Naive B cell (primary cell): ENCODE measurements at places on chromosomes 16 and 17.

DNA sequence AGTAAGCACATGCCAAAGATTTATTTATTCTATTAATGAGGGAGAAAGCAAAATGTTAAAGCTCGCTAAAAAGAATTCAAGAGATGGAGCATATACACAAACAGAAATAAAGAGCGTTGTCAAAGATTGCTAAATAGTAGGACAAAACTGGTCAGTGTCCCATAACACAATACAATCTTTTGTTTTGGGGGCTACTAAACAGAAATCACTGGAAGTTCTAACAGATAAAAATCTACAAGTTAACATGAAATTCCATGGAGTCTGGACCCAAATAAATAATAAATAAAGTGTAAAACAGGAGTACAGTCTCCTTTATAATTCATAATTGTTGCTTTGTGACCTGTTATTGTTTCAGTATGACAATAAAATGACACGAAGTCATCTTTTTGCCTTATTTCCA, 115.2 kb upstream of the CNTNAP4 start:
- H3K4me3 ChIP-seq: no peak overlapping the region
- no peaks in the 10 kb centered on the region for H3K4me1 ChIP-seq
- no peaks in the 10 kb centered on the region for H3K27me3 ChIP-seq
- no peak for DNase-seq
- no peaks in the 10 kb centered on the region for H3K36me3 ChIP-seq

DNA sequence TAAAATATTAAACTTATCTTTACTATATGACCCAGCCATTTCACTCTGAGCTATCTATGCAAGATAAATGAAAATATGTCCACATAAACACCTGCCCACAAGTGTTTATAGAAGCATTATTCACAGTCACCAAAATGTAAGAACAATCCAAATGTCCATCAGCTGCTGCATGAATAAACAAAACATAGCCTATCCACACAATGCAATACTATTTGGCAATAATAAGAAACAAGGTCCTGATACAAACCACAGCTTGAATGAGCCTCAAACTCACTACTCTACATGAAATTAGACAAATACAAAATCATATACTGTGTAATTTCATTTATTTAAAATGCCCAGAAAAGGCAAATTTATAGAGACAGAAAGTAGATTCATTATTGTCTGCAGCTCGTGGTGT, 355.1 kb downstream of the CDH8 start:
- H3K27me3 ChIP-seq: no peaks in the 10 kb centered on the region
- no peaks in the 10 kb centered on the region for H3K36me3 ChIP-seq
- no peak for DNase-seq
- H3K4me3 ChIP-seq: no peak overlapping the region
- H3K27ac ChIP-seq: no peak overlapping the region

DNA sequence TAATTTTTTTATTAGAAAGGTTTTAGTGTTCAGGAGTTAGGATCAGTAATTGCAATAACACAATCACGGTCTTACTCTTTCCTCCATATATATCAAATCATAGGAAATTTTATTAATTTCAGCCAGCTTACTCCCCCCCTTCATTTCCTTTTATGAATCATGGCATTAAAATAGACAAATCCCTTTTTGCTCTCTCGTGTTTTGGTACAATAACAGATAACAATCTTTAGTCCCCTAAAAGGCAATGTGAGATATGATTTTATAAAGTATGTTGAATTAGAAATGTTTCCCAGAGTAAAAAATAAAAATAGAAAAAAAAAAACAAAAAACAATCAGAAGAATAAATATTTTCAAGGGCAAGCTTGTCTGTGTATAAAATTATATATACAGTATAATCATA, 42.6 kb upstream of the RHOT1 start:
- H3K4me3 ChIP-seq: no peak overlapping the region
- H3K27me3 ChIP-seq: no peaks in the 10 kb centered on the region
- no peak overlapping the region for H3K27ac ChIP-seq
- no peaks in the 10 kb centered on the region for H3K36me3 ChIP-seq

DNA sequence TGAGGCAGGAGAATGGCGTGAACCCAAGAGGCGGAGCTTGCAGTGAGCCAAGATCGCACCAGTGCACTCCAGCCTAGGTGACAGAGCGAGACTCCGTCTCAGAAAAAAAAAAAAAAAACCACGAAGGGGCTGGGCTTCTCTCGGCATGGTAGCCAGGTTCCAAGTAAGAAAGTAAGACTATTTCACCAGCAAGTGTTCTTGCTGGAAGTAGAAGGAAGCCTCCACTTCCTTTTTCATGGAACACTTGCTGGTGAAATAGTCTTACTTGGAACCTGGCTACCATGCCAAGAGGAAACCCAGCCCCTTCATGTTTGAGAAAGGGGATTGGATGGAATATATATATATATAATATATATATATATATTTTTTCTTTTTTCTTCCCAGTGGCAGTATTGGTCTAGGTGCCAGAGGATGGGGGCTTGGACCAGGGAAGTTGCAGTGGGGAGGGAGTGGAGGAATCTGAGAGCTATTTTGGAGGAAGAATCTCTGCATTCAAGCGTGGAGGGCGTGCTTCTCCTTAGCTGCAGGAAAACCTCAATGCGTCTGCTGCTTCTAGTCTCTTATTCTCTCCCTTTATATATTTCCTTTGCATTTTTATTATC, 7.2 kb upstream of the N4BP1 start:
- no peaks in the 10 kb centered on the region for H3K36me3 ChIP-seq
- H3K27ac ChIP-seq: no peak overlapping the region
- peaks cover 30% of the 10 kb centered on the region for H3K4me1 ChIP-seq
- DNase-seq: no peak
- peaks cover 13% of the 10 kb centered on the region for H3K27me3 ChIP-seq

- no peaks in the 10 kb centered on the region for H3K36me3 ChIP-seq
- H3K27me3 ChIP-seq: peaks cover 32% of the 10 kb centered on the region
- H3K4me1 ChIP-seq: no peaks in the 10 kb centered on the region
- DNase-seq: no peak
These were observed 193.1 kb downstream of the AXIN2 start for GRCh38 chr17:65368341-65368740.

DNA sequence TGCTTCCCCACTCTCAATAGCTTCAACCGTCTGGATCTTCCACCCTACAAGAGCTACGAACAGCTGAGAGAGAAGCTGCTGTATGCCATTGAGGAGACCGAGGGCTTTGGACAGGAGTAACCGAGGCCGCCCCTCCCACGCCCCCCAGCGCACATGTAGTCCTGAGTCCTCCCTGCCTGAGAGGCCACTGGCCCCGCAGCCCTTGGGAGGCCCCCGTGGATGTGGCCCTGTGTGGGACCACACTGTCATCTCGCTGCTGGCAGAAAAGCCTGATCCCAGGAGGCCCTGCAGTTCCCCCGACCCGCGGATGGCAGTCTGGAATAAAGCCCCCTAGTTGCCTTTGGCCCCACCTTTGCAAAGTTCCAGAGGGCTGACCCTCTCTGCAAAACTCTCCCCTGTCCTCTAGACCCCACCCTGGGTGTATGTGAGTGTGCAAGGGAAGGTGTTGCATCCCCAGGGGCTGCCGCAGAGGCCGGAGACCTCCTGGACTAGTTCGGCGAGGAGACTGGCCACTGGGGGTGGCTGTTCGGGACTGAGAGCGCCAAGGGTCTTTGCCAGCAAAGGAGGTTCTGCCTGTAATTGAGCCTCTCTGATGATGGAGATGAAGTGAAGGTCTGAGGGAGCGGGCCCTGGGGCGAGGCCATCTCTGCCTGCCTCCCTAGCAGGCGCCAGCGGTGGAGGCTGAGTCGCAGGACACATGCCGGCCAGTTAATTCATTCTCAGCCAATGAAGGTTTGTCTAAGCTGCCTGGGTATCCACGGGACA, 11.1 kb upstream of the CLEC18A start:
- H3K27ac ChIP-seq: no peak overlapping the region
- H3K4me1 ChIP-seq: no peaks in the 10 kb centered on the region
- DNase-seq: no peak
- no peaks in the 10 kb centered on the region for H3K27me3 ChIP-seq
- H3K36me3 ChIP-seq: no peaks in the 10 kb centered on the region

DNA sequence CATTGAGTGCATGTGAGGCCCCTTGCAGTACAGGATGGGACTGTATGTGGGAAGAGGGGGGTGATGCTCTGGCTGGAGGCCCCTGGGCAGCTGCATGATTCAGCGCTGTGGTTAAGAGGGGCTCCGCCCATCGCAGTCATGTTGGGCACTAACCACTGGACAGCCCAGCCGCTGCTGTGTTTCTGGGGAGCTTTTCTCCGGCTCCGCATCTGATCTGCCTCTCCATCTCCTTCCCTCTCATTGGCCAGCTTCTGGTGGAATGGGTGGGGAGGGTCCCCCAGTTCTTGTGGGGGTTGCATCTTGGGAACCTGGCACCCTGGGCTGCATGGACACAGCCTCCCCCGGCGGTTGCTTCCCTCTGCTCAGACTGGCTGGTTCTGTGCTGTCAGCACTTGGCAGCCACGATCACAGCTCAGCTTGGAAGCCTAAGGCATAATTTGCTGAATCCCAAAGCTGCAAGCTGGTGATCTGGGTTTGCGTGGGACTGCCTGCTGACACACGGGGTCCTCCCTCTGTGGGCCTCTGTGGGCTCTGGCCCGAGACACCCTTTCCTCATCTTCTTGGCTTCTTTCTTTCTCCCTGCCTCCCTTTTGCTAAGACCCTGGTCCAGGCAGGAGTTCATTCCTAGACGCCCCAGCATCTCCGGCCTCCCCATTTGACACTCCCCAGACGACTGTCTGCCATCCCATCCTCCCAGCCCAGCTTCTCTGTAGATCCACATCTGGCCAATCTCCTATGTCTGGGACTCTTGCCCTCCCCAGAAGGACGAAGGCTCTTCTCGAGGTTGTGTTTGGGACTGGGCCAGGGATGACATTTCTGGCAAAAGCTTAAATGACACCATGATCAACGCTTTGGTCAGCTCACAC, 168.3 kb downstream of the SEC14L1 start:
- H3K4me3 ChIP-seq: no peak overlapping the region
- peaks cover 22% of the 10 kb centered on the region for H3K27me3 ChIP-seq
- H3K4me1 ChIP-seq: peaks cover 39% of the 10 kb centered on the region
- H3K36me3 ChIP-seq: no peaks in the 10 kb centered on the region

DNA sequence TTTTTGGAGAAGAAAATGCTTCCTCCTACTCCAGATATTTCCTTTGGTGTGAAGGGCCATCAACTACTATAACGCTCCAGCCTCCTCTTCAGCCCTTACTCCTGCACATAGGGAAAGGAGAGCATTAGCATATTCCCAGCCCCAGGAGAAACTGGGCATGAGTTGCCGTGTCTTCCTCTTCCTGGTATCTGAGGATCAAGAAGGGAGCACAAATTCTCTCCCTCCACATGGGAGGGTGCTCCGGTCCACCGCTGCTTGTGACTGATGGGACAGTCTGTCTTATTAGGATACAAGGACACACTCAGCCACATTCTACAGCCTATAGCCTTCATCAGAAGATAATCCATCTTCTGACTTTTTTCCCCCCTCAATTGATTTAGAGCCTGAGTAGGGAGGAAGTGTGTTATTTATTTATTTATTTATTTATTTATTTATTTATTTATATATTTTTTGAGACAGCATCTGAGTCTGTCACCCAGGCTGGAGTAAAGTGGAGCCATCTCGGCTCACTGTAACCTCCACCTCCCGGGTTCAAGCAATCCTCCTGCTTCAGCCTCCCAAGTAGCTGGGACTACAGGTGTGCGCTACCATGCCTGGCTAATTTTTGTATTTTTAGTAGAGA, 16.6 kb upstream of the CYB5B start:
- no peaks in the 10 kb centered on the region for H3K27me3 ChIP-seq
- no peak for DNase-seq
- no peak overlapping the region for H3K27ac ChIP-seq
- H3K36me3 ChIP-seq: no peaks in the 10 kb centered on the region

DNA sequence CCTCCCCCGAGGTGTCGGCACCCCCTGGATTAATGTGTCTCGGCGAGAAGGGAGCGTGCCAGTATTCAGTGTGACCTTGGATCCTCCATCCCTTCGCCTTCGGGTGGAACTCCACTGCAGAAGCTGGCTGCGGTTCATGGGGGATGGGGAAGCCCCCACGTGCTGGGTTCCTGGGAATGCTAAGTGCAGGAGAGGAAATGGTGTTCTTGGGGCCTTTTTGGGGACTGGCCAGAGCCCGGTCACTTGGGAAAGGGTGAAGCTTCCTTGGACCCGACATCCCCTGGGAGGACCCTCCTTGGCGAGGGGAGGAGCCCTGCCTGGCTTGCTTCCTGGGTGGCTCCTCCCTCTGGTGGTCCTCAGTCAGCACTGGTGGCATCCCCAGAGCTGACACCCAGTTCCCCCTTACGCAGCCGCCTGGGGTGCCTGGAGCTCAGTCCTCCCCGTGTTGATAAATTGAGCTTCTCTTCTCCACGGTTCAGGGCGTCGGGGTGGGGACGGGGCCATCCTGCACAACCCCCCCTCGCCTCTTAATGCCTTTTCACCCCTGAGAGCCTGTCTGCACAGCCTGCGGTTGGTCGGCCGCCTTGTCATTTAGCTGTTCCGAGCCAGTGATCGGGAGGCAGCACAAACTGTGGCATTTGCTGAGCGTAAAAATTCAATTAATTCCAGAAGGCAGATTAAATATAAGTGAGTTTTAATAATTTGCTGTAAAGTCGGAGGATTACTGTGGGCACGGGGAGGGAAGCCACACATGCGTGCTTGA, 30.7 kb upstream of the GSE1 start:
- no peak overlapping the region for H3K4me3 ChIP-seq
- DNase-seq: no peak
- no peak overlapping the region for H3K27ac ChIP-seq
- H3K4me1 ChIP-seq: peaks cover 45% of the 10 kb centered on the region
- H3K36me3 ChIP-seq: no peaks in the 10 kb centered on the region

GRCh38 chr16:558298-559020, 1.7 kb upstream of the PRR35 start:
- H3K4me3 ChIP-seq: no peak overlapping the region
- no peak for DNase-seq
- H3K4me1 ChIP-seq: no peaks in the 10 kb centered on the region
- peaks cover 34% of the 10 kb centered on the region for H3K27me3 ChIP-seq

DNA sequence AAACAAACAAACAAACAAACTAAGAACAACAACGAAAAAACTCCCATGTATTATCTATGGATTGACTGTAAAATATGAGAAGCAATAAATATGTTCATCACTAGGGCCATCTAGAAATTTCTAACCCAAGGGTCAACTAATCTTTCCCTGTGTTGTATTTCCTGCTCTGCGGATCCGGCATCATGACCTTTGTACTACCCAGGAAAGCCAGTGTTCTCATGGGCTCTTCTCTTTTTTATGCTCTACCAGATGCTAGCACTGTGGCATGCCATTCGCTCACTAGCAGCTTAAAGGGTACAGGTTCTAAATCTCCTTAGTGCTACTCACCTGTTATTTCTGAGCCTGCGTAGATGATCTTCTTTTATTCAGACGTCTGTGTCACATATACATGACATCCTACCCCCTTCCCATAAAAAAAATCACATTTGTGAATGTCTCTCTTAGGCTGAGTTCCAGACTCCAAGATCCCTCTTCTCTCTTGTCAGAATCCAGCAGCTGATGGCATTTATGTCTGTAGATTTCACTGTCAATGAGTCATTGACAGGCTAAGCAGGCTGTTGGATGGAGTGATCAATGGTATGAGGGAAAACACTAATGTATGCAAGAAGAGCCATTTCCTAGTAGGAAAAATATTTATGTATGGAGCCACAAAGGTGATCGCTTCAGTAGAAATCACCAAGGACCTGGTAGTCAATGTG, 100.0 kb downstream of the WWOX start:
- H3K27ac ChIP-seq: no peak overlapping the region
- H3K4me3 ChIP-seq: no peak overlapping the region
- peaks cover 12% of the 10 kb centered on the region for H3K4me1 ChIP-seq

- no peaks in the 10 kb centered on the region for H3K27me3 ChIP-seq
- no peak for DNase-seq
- peaks cover 12% of the 10 kb centered on the region for H3K36me3 ChIP-seq
- H3K4me3 ChIP-seq: no peak overlapping the region
- no peak overlapping the region for H3K27ac ChIP-seq
- no peaks in the 10 kb centered on the region for H3K4me1 ChIP-seq
These were observed 11.4 kb downstream of the MARVELD3 start for GRCh38 chr16:71637398-71637797.
